ENCODE measurements at places on chromosomes 11 and 22.

DNA sequence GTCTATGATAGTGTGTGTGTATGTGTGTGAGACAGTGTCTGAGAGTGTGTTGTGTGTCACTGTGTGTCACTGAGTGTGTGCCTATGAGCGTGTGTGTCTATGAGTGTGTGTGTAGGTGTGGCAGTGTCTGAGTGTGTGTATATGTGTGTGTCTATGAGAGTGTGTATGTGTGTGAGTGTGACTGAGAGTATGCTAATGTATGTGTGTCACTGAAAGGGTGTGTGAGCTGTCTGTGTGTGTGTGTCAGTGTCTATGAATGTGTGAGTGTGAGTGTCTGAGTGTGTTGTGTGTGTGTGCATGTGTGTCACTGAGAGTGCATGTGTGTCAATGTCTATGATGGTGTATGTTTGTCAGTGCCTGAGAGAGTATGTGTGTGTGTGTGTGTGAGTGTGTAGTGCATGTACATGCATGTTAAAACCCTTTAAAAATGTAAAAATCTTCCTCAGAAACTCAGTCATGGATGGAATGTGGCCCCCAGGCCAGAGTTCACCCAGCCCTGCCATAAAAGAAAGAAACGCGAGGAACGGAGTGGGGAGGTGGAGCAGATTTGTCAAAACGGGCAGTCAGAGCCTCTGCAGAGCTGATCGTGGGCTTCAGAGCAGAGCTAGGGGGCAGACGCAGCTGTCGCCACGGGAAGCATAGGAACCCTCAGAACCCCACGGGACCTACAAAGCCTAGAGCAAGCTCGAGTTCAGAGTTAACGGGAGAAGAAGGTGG is 218.8 kb downstream of the CTTN start:
- no peak for DNase-seq

GRCh38 chr22:48757985-48758561 is 1069.6 kb downstream of the BRD1 start:
- no peak for DNase-seq

DNA sequence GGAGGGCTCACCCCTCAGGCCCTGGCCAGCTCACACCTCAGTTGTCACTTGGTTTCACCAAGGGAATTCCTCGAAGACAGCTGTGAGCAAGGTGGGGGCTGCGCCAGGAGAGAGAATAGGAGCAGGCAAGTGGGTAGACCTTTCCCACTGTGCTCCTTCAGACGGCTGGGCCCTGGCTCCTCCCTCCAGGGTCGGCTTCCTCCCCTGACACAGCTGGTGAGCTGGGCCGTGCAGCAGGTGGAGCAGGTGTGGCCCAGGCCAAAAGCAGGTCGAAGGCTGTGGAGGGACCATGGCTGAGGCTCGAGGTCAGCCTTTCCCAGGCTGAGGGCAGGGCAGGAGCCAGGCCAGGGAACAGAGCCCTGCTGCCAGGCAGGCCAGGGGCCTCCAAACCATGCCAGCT is 12.5 kb upstream of the MYRF start:
- DNase-seq, result no peak

- DNase-seq, result peak; percentile 98
Observed at GRCh38 chr11:117316197-117316961, at the start of gene BACE1. Gene BACE1, minus strand, starts transcription at chr11:117316256. Its CDS starts 461 bp downstream, at chr11:117315795.

GRCh38 chr22:36395055-36395849 is 7.5 kb upstream of the MYH9 start:
- no peak for DNase-seq

GRCh38 chr22:41681616-41682015 is 7.1 kb downstream of the SNU13 start:
- no peak for DNase-seq

DNA sequence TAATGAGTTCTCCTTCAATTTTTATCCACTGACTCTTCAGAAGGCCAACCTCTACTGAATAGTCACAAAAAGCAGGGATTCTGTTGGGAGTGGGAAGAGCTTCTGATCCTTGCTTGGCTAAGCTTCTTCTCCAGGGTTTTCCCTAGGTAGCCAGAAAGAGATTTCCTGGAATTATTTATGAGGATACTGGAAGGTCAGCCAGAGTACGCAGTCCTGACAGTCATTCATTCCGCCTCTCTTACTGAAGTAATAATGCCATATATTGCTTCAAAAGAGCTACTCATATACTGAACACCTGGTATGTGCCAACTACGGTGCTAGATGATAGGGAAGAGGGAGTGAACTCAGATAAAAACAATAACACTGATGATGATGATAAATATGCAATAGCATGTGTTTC is 116.1 kb downstream of the CCDC34 start:
- DNase-seq, result no peak

GRCh38 chr11:125382314-125382791 is 113.7 kb downstream of the FEZ1 start:
- peak; percentile 2 for DNase-seq

DNA sequence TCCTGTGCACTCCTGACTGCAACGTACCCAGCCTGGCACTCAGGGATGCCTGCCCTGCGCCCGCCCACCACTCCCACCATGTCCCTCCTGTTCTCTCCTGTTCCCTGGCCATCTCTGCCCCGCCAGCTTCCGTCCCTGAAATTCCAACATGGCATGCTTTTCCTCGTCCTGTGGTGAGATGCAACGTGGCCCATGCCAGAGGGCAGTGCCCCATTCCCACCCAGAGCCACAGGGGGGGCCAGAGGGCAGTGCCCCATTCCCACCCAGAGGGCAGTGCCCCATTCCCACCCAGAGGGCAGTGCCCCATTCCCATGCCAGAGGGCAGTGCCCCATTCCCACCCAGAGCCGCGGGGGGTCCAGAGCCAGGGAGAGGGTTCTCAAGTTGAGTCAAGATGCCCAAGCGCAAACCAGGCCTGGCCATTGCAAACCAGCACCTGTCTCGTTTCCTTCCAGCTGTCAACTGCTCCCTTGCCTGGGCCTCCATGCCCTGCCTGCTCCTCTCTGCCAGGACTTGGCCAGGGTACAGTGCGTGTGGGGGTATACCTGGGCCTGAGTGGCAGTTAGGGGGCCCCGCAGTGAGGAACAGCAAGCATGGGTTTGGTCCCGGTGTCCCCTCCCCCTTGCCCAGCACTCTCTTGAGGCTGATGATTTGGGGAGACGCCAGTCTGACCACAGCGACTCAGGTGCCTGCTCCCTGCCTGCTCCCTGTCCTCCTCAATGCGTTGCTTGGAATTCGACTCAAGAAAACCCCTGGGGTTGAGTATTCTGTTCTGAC is 14.6 kb downstream of the B3GAT1 start:
- no peak for DNase-seq

GRCh38 chr22:43592476-43592875 is 180.7 kb downstream of the MPPED1 start:
- DNase-seq, result peak; percentile 59

DNA sequence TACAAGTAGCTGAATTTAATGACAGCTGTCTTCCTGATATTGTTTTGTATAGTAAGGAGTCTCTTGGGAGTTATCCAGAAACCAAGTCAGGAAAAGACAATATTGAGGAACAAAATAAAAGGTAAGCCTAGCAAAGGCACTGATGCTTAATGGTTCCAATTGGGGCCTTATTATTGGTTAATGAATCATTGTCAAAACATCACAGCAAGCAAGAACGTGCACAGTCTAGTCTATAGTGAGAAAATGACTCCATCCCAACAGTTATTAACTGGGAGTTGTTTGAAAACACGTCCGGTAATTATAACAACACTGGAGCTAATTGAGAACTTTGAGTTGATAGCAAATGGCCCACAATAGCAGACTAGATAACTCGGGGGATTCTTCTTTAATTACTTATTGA is 17.7 kb downstream of the BSX start:
- DNase-seq, result no peak
